RKO (cell line): ENCODE measurements at places on chromosomes 6 and 20.
A peak's percentile ranks its signal among the peaks of the same experiment; 100 is the strongest.

DNA sequence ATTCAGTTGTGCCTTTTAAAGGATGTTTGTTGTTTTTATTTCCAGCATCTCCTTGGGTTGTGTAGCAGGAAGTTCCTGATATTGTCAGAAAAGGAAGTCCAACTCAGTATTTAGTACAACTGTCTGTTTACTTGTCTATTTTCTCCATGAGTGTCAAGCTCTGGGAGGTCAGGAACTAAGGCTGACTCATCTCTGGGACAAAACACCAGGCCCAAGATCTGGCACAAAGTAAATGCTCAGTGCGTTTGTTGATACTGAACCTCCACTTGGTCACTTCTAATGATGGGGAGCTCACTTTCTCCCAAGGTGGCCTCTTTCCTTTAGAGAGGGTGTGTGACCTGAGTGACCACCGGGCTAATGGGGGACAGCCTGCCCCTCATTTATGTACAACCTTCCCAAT is 12.6 kb upstream of the PIGU start:
- no peak for DNase-seq

DNA sequence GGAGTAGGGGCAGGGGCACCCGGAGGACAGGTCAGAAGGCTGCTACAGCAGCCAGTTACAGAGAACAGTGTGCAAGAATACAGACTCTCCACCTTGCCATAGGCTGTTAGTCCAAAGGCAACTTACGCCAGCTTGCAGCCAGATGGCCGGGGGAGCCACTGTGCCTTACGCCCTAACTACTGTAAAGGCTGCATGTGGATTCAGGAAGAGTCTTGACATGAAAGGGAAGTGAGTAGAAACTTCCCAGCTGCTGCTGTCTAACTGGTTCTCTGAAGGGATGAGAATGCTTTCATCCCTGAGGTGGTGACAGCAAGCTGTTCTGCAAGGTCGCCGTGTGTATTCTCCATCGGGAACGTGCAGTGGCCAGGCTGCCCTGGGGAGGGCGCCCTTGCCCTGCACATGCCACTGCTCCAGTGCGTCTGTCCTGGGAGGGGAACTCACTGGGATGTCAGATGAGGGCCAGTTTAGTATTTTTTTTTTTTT is 46.1 kb downstream of the LYRM4 start:
- DNase-seq, result no peak

DNA sequence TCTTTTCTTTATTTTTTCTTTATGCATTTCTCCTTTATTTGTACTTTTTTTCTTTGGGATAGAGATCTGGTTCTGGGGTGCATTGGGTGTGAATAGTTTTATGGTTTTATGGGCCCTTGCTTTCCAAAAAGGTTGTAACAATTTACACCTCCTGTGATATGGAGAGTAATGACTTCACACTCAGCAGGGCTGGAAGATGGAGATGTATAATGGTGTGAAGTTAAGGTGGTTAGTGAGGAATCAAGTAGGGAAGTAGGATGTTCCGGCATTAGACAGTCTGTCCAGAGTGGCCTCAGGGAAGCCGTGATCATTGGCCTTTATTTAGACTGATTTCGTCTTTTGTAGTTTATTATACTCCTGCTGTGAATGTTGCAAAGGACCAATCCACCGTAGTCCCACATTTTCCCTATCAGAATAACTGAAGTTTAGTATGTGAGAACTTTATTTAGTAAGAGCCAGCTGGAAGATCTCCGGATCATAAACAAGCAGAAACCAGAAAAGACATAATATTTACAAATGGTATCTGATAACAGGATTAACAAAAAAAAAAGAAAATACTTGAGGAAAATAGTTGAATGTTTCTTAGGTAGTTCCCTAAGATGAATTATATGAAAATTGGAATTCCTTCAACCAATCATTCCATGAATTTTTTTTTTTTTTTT is 255.5 kb downstream of the TBC1D7 start:
- DNase-seq, result no peak

- peak; percentile 7 for DNase-seq
These were observed 161.0 kb downstream of the BACH2 start for GRCh38 chr6:90135667-90136066.

- no peak for DNase-seq
These were observed 2.3 kb upstream of the SERPINB1 start for GRCh38 chr6:2844008-2844407.

DNA sequence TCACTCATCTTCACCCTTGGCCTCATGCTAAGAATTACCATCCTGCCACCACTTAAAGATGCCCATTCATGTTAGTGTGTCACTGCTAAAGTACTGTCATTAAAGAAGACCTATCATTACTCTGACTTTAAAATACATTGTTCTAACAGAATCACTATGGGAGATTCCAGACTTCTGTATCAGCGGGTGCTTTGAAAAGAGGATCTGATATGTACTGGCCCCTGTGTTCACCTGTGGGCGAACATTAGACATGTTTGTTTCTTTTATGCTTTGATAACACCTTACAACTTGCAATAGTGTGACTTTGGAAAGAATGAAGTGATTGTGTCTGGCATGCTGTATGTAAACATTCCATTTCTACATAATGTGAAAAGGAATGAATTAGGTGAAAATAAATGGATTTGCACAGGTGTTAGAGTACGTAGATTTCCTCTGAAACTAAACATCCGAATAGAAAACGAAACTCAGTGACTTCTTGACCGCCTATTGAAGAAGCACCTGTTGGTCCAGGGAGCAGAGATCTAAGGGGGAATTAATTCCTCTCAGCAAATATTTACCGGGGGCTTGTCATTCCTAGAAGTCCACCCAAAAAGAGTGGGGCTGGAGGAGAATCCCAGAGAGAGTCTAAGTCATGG is 132.3 kb downstream of the CARMIL1 start:
- DNase-seq, result no peak

DNA sequence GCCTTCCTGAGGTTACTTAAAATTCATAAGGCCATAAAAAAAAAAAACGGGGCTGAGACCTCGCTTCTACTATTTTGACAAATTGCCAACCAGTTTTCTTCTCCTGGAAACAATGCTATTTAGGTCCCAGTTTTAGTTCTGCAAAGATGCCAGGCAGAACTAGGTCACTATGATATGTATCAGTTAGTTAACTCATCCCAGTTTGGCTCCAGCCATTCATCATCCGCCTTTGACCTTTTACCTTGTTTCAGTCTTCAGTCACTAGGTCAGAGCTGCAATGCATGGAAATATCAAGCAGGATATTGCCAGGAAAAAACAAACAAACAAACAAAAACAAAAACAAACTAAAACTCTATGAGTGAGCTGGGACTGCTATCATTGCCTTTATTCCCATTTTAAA is 29.8 kb upstream of the ENPP4 start:
- DNase-seq, result no peak

DNA sequence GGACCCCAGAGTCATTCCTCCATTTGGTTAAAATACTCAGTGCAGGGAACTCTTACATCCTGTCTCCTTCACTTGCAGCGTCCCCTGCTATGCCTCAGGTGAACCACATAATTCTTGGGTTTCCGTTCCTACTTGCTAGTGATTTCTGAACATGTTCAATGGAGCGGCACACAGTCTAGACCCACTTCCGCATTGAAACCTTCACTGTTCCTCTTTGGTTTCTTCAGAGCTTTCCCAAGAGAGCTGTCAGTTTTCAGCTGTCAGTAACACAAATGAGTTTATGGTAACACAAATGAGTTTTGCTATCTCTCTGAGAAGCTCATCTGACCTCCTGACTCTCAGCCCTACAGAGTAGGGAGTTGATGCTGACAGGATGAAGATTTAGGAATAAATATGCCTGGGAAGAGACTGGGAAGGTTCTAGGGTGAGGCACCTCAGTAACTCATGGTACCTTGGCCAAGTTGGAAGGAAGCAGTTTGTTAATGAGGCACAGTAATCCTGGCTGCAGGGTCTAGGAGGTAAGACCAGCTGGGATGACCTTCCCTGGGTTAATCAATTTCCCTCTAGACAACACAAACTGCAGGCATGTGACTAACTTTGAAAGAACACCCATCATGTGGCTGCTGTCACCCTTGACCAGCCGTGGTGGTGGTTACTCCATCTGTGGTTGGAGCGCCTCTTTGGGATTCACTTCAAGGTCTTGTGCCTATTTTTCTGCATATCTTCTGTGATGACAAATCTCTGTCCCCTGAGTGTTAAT is 5.4 kb downstream of the SYS1 start:
- DNase-seq, result no peak

DNA sequence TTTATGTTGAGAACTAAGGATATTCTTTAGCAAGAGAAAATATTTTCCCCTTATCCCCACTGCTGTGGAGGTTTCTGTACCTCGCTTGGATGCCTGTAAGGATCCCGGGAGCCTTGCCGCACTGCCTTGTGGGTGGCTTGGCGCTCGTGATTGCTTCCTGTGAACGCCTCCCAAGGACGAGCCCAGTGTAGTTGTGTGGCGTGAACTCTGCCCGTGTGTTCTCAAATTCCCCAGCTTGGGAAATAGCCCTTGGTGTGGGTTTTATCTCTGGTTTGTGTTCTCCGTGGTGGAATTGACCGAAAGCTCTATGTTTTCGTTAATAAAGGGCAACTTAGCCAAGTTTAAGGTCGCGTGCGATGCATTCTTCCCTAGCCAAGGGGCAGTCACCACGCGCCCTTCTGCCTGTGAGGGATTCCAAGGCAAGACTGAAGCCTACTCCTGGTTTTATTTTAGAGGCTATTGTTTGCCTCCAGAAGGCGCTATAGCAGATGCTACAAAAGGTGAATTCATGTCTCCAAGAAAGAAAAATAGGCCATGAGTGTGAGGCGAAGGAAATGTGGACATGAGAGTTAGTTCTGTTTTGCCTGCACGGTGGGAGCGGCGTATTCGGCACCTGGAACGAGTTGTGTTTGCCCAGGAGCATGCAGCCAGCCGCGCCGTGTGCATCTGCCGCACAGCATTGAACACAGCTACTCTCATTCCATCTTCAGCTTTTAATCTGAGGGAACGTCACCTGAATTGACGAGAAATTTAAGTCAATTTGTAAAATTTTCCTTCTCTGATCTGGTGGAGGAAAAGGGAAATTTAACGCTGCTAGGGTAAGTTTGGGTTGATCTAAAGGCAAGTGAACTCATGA is 40.3 kb upstream of the IRF4 start:
- DNase-seq, result no peak

DNA sequence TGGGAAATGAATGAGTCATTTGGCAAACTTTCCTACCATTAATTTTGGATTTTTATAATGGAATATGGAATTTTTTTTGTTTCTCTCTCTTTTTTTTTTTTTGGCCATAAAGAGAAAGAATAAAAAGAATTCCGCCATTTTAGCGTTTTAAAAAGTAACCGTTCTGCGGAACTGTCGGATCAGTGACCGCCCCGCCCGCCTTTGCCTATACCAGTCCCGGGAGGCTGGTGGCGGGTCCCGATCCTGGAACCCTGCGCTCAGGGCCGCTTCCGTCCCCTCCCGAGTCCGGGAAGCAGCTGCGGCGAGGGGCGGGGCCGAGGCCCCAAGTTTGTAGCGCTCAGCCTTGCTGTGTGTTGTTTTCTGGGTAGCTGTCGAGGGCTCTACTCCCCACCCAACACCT is 609 bp downstream of the L3MBTL1 start:
- no peak for DNase-seq

DNA sequence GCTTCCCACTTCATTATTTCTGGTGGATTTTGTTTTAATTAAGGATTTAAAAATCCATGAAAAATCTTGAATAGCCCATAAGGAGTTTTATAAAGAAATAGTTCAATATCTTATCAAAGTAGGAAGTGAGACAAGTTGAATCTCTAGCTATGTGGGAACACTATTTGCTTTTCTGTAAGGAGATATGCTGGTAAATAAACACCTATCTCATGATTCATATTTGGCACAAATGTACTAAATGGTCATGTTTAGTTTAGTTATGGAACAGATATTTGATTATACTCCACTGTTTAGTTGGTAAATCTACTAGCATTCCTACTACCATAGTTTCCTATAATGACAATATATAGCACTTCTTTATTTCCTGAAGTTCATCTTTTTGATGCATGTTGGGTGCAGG is 239.9 kb upstream of the CEP162 start:
- DNase-seq, result no peak

- DNase-seq, result no peak
These were observed 34.9 kb upstream of the THBS2 start for GRCh38 chr6:169288591-169288990.

- DNase-seq, result no peak
These were observed 811 bp upstream of the ARMH2 start for GRCh38 chr6:24799541-24799915.

GRCh38 chr6:13260101-13260598 is 68.2 kb downstream of the TBC1D7 start:
- DNase-seq, result no peak

- no peak for DNase-seq
These were observed 6.1 kb upstream of the BPIFB6 start for GRCh38 chr20:33025318-33025876.

DNA sequence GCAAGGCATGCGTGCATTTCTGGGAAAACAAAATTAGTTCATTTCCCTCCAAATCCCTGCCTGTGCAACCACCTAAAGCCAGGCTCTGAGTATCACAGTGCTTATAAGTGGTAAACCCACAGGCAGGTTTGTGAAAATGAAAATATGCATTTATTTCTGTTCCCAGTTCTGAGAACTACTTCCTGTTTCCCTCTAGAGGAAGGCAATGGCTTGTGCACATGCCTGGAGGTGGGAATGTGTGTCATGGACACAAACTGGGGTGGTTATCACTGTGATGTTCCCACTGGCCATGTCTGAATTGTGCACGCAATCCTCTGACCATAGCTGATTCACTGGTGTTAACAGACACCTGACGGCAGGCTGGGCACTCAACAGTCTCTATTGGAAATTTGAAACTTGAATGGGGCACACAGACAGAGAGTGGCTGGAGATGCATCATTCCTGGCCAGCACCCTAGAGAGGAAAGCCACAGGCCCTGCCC is 26.3 kb downstream of the FAM110A start:
- peak; percentile 34 for DNase-seq
